ENCODE measurements at places on chromosomes 13 and 19. TPM values are rescaled to one million over a fixed set of nuclear protein-coding genes. Genes with fewer than 3 reads are reported as not detected.

DNA sequence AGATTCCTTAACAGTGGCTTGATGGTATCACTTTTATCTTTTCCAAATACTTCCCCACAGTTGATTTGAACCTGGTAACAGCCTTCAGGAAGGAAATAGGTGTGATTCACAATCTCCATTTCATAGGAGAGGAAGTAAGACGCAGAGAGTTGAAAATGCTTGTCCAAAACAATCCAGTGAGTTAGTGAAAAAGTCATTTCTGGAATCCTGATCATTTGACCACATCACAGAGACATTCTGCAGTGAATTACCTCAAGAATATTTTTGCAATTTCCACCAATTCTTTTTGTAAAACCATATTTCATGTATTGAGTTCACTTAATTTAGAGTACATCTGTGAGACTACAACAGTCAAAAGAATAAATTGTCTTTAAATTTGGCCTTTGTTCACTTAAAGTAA, 292.8 kb downstream of the DCLK1 start:
- no peak for DNase-seq

- no peak for DNase-seq
Observed at GRCh38 chr19:16013181-16013850, 63.0 kb upstream of the TPM4 start.

DNA sequence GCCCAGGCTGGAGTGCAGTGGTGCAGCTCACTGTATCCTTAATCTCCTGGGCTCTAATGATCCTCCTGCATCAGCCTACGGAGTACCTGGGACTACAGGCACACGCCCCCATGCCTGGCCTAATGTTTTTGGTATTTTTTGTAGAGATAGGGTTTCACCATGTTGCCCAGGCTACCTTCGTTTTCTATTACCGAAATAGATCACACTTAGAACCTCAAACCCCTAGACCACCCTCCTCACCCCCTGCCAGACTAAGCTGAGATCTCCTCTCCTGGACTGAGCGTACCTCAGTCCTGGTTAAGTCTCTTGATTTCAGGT, 391 bp downstream of the KLF1 start:
- DNase-seq: no peak

GRCh38 chr13:79197933-79198332, 208.1 kb downstream of the RBM26 start:
- DNase-seq: no peak

DNA sequence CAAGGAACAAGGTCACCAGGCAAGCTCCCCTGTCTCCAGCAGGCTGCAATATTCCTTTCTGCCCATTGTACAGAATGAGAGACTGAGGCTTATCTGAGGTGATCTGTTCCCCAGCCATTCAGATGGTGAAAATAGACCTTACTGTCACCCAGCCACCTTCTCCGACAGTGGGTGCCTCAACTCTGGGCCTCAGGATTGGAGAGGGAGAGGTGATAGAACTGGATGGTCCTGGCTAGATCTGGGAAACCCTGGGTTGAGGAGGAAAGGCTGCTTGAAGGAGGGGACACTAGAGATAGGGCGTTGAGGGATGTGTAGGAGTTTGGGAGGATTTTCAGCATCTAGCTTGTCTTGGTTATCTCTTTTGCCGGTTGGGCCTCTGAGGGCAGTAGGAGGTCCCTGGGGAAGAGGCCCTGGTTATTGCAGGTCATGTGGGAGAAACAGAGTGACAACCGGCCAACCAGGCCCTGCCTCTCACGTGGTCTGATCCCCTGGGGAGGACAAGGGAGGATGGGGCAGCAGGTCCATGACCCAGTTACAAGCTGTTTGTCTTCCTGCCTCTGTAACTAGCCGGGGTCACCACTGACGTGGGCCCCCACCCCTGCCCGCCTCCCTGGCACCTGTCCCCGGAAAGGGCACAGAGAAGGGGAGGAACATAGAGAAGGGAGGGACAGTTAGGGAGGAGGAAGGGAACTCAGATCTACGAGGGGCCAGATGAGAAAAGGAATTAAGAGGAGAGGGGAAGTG, 8.2 kb downstream of the NFIC start:
- no peak for DNase-seq

- DNase-seq: no peak
Observed at GRCh38 chr19:31377736-31378135, 28.5 kb upstream of the TSHZ3 start.

DNA sequence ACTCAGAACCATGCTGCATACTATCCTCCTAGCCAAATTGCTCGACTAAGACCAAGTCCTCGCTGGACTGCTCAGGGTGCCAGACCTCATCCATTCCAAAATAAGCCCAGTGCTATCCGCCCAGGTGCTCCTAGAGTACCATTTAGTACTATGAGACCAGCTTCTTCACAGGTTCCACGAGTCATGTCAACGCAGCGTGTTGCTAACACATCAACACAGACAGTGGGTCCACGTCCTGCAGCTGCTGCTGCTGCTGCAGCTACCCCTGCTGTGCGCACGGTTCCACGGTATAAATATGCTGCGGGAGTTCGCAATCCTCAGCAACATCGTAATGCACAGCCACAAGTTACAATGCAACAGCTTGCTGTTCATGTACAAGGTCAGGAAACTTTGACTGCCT, 1.5 kb downstream of the PABPC3 start:
- DNase-seq: no peak

- no peak for DNase-seq
Observed at GRCh38 chr19:2255982-2256685, at the start of gene JSRP1. Gene JSRP1 (minus strand): TSS chr19:2256417. CDS start chr19:2255314, 1,103 bp downstream.

DNA sequence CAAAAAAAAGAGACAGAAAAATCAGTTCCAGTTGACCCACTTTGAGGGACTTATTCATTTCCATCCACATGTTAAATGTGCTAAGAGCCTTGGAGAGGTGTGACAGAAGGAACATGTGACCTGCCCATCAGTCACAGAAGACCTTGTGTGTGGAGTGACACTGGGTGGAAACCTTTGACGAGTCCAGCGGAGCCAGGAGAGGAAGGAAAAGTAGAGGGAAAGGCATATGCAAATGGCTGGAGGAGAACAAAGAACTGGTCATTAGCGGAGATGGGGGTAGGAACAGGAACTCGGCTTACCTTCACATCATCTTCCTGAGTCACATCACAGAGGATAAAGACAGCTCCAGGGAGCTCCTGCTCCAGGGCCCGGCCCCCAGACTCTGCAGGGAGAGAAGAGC, 2.3 kb downstream of the HSD17B14 start:
- no peak for DNase-seq

DNA sequence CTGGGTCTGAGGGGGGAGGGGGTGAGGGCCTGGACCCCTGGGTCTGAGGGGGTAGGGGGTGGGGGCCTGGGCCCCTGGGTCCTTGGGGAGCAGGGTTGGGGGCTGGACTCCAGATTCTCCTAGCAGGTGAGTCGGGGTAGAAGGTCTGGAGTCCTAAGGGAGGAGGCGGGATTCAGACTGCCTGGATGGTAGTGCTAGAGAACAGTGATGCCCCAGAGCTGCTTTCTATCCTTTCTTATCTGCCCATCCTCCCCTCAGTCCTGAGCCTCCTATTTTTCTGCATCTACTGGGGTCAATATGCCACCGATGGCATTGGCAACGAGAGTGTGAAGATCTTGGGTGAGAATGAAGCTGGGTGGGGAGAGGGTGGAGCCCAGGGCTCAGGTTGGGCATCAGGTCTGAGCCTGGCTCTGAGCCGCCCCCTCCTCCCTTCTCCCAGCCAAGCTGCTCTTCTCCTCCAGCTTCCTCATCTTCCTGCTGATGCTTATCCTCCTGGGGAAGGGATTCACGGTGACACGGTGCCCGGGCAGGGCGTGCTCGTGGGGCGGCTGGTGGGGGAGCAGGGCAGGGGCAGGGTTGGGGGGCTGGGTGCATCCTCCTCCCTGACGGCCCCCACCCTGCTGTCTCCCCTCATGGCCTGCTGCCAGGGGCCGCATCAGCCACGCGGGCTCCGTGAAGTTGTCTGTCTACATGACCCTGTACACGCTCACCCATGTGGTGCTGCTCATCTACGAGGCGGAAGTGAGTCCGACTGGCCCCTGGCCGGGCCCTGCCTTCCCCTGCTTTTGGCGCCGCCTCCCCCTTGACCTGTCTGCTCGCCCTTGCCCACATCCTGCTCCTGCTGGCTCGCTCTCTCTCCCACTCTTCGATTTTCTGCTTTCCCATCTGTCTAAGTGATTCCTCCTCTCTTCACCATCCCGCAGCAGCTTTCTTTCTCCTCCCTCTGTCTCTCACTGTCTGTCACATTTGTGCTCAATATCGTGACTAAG, 3.4 kb downstream of the TMEM145 start:
- DNase-seq: no peak

DNA sequence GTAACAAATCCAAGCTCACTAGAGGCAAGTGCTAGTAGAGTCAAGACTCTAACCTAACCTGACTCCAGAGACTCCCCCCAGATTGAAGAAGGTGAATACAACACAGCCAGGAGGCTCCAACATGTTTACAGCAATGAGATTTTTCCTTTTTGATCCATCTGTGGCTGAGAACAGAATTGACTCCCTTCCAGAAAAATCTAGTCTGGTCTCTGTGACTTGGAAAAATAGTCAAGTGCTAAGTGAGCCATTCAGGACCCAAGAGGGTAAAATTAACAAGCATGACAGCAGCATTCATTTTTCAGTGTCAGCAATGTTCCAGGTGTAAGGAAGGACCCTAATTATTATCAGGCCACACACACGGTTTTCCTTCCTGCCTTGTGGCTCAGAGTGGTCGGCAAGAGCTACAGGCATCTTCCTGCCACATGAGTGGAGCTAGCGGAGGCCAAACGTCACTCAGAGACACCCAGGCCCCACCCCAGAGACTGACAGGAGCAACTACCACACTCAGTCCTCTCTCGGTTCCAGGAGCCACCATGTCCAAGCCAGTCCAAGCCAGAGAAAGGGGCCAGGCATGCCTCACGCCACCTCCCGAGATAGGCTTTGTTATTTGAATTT, 395.1 kb downstream of the FOXO1 start:
- no peak for DNase-seq

GRCh38 chr19:1967087-1967608, 26.2 kb downstream of the CSNK1G2 start:
- no peak for DNase-seq

- DNase-seq: no peak
Observed at GRCh38 chr13:33123066-33123859, 107.0 kb downstream of the KL start.

DNA sequence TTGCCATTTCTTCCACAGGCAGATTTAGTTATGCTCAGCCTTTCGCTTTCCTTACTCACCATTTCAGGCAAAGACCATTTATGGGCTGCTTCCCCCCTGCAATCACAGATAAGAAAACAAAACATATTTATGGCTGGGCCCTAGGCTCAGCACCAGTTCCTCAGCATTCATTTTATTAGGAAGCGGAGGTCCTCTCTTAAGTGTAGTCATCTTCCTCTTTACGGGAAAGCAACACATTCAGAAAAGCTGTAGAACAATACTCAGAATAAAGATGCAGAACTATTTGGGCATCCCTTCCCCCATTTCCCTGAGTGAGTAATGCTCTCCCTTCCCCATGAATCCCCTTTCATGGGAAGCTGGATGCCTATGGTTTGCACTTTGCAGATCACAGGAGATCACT, 27.9 kb downstream of the FLT1 start:
- DNase-seq: no peak

DNA sequence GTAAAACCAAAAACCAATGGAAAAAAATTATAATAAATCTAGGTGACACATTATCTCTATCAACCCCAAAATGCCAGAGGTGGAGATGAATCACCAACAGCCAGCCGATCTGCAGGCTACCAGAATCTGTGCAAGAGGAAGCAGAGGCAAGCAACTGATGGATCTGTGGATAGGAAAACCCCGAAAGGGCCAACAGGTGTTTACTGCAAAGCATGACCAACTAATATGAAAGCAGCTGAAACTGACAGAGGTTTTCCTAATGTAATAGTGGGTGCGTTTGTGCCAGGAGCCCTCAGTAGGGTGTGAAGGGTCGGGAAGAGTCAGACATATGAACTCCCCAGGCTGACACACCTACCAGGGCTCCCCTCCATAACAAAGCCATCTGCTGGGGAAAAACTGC, 554.6 kb downstream of the RFC3 start:
- DNase-seq: no peak

GRCh38 chr13:103250071-103250470, 183.9 kb upstream of the SLC10A2 start:
- DNase-seq: no peak

- DNase-seq: no peak
Observed at GRCh38 chr19:3210347-3211017, 14.0 kb upstream of the CELF5 start.

The PCDH20 gene
- 0.49 TPM for total RNA-seq

The PSG6 gene
- not detected for total RNA-seq

The ZNF66 gene
- total RNA-seq: 62.5 TPM

The FCGBP gene
- total RNA-seq: 37.0 TPM

The VSTM2B gene
- total RNA-seq: not detected

The CGB3 gene
- total RNA-seq: not detected

Measured in ureter (tissue), 1 donor.